Left colon (tissue), 2 donors: ENCODE measurements at places on chromosomes 11 and 22.

GRCh38 chr11:120235024-120235628 lies 4.8 kb upstream of the POU2F3 start:
- peak; percentile 49 for DNase-seq

- no peak for DNase-seq
Observed at GRCh38 chr11:42036201-42036600, 576.7 kb upstream of the LRRC4C start.

- no peak for DNase-seq
Observed at GRCh38 chr11:73477518-73477917, 101.3 kb downstream of the RELT start.

DNA sequence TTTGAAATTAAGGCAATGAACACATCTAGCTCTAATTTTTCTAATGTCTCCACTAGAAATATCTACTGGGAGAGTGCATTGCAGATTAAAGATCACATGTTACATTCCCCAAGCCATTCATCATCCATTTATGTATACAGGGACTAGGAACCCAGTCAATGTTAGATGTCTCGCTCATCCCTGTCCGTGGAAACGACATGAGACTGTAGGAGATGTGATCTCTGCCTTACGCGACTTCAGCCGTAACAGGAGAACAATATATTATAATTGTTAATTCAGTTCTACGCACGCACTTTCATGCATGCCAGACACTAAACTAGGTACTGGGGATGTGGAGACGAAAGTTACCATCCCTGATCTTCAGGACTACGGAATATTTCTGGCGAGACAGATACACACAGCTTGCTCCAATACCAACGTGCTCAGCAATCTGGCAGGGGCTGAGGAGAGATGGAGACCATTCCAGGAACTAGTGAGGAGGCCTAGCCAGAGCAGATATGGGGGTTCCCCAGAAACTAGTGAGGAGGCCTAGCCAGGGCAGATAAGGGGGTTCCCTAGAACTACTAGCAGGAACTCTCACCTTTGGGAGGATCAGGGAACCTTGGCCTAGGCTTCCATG lies 706 bp downstream of the DCPS start:
- no peak for DNase-seq

- no peak for DNase-seq
Observed at GRCh38 chr11:8285228-8285627, 21.6 kb upstream of the LMO1 start.

DNA sequence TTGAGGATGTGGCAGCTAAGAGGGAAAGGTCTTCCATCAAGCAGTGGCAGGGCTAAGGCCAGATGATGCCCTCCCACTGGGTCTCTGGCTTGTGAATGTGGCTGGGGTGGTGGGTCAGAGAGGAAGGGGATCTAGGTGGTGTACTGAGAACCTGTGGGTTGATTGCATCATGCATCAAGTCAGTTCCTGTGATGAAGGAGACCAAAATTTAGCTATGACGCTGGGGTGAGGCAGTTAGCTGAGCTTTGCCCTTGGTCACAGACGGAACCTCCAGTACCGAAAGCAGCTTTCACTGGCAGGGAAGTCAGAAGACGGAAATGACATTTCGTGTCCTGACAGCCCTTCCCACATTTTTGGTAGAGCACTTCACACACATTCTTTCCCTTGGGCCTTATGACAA lies 20.7 kb downstream of the ATG16L2 start:
- DNase-seq, result no peak

GRCh38 chr22:17436981-17437412 lies 67.7 kb downstream of the CECR2 start:
- DNase-seq, result no peak

GRCh38 chr11:96607864-96608558 lies 218.2 kb downstream of the JRKL start:
- no peak for DNase-seq

- no peak for DNase-seq
Observed at GRCh38 chr11:92311616-92312449, 87.2 kb downstream of the FAT3 start.

DNA sequence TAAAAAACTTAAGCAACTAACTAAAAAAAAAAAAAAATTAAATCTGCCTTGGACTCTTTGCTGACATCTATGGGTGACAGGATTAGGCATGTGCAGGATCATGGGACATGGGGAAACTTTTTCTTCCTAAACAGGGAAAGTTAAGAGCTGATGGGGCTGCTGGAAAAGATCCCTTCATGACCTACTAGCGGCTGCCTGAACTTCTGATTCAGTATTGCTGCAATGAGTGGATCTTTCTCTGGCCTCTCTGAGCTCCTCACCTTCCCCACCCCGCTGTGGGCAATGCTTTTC lies 25.0 kb downstream of the OR5A2 start:
- DNase-seq, result no peak

DNA sequence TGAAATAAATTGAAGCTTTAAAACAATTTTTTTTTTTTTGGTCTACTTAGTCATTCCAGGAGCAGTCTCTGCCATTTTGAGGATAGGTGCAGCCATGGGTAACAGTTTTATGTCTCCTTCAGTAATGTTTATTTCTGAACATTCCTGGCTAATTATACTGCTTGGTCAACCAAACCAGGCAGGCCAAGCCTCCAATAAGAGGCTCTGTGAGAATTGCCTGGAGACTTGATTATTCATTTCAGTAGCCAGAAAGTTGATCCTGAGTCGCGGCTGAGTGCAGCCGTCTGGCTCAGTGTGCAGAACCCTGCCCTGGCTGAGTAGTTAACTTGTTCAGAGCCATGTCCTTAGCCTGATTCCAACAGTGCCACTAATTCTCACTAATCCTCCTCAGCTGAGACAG lies 364.0 kb upstream of the FAT3 start:
- no peak for DNase-seq

DNA sequence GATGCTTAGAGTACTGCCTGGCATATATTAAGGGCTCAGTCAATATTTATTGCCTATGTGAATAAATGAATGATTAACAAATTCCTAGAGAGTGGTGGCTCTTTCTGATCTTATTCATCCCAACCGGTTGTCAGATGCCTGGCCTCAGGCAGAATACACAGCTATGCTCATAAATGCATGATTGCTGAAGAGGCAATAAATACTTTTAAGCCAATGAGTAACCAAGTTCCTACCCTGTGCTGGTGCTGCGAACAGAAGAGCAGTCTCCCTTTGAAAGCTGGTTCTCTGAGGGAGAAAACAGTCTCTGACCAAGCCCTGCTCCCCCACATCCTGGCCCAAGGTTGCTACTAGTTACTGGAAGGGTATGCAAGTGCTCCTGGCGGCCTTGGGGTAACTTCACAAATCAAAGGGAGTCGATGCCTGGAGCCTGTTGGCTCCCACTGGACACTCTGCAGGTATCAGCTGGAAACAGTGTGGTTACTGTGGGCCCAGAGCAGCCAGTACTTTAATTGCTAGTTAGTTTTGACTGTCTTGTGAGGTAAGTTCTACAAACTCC lies 2.8 kb downstream of the USH1C start:
- DNase-seq, result peak; percentile 36

DNA sequence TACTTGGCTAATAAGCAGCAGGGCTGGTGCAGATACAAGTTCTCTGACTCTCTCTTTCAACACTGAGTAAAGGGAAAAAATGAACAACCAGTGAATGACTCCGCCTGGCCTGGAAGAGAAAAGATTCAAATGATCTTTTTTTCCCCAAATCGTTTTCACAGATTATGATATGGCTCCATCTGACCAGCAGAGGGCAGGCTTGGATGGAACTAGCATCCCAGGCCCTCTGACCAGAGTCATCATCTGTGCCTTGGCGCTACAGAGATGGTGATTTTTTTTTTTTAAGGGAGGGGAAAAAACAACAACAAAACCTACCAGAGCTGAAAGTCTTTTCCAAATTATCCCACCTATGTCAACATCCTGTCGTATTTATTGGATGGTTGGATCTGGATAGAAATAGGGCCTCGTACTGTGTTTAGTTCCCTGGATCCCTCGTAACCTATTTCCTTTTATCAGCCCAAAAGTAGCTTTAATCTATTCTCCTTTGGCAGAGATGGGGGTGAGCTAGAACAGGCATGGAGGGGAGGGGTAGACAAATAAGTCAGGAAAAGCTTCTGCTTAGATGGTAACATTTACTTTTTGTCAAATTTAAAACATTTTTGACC lies 69.7 kb downstream of the PRSS23 start:
- DNase-seq, result peak; percentile 65

GRCh38 chr22:19761725-19762567 lies 1.4 kb downstream of the TBX1 start:
- no peak for DNase-seq

GRCh38 chr22:21701384-21701971 lies 34.1 kb downstream of the YPEL1 start:
- DNase-seq, result no peak
